CD4-positive, alpha-beta T cell (primary cell): ENCODE measurements at places on chromosomes 5 and 9.

DNA sequence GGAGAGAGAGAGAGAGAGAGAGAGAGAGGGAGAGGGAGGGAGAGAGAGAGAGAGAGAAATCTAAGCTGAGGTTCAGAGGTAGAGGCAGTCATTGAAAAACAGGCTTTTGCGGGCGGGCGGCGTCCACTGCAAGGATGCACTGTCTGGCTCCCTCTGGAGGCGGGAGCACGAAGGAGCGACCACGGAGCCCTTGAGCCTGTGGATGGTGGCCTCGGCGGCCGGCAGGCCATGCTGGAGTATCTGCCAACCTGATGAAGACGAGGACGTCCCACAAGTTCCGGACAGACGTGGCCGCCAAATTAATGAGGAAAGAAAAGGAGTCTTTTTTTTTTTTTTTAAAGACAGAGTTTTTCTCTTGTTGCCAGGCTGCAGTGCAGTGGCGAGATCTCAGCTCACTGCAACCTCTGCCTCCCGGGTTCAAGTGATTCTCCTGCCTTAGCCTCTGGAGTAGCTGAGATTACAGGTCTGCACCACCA lies 2.2 kb upstream of the CCDC125 start:
- peak; percentile 86 for DNase-seq

GRCh38 chr9:136441681-136442245 lies 2.1 kb upstream of the INPP5E start:
- DNase-seq = no peak

GRCh38 chr9:106704056-106704615 lies 158.8 kb upstream of the ZNF462 start:
- no peak for DNase-seq

GRCh38 chr9:112771359-112772214 lies 21.0 kb downstream of the SNX30 start:
- DNase-seq = no peak

DNA sequence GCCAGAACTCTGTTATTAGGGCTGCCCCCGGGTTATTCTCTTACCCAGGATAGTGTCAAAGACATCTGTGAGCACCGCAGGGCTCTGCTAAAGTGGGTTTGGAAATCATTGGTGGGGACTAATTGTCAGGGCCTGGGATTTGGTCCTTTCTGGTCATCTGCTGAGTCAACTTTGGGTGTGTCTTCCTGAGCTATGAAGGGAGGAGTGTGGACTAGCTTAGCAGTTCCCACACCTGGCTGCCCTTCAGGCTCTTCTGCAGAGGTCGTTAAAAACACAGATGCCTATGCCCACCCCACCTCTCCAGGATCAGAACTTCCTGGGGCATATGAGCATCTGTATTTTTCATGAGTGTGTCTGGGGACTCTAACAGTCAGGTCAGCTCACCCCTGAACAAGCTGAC lies 352.2 kb downstream of the SLIT3 start:
- no peak for DNase-seq

GRCh38 chr9:109115931-109116526 lies 3.7 kb downstream of the TMEM245 start:
- DNase-seq = no peak

DNA sequence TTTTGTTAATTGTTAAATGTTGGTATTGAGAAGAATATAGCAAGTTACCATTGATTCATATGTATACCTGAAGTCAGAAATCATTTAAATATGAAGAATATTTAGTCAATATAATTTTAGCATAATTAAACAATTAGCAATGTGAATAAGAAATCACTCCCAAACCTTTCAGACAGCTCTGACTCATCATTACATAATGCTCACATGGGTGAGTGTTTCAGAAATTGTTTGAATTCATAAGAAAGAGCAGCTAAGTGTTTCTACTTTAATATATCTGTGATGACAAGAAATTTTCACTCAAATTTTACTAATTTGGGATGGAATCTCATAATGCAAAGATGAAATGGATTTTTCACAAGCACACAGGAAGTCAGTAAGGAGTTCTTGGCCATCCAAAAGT lies 42.0 kb upstream of the CDC42SE2 start:
- DNase-seq = no peak

DNA sequence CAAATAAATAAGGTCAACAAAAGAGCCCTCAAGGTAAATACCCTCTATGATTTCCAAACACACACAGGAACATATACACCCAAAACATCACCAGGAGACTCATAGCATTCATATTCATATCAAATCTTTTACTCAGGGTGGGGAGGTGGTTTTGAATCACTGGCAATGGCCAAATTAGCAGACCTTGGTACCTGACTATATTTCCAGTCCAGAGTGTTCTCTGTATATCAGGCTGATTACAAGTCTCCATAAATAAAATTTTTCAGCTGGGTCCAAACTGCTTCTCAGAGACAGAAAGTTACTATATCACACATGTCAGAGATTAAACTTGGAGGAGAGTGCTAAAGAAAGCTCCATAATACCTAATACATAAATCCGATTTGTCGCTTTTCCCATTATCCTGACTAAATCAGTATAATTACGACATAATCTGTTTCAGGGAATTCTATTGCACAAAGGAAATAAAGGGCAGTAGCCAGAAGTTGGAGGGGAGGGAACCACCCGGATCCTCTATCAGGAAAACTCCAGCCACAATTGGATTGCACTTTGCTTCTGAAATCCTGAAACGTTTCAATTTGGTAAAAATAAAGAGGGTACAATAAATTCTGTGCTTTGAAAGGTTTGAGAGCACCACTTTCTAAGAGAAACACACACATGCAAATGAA lies 7.0 kb upstream of the GOLGA1 start:
- DNase-seq = no peak

GRCh38 chr5:151070449-151070848 lies 10.4 kb downstream of the TNIP1 start:
- DNase-seq = no peak

- no peak for DNase-seq
Measured at GRCh38 chr9:136754626-136755301, 3.3 kb downstream of the LCN8 start.

DNA sequence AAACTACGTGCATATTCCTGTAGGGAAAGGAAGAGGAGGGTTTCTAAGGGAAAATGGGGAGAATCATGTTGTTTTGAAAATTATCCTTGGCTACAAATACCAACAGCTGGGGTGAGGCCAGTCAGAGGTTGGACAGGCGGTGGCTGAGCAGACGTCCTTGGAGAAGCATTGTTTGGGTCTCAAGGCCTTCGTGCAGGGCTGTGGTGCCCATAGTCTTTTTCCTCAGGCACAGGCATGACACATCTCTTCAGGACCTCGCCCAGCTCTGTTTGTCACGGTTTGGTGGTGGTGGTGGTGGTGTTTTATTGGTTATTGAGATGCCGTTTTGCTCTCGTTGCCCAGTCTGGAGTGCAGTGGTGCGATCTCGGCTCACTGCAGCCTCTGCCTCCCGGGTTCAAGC lies 27.8 kb upstream of the EGFL7 start:
- DNase-seq = no peak

GRCh38 chr5:37034955-37035354 lies 158.4 kb downstream of the NIPBL start:
- DNase-seq = no peak

DNA sequence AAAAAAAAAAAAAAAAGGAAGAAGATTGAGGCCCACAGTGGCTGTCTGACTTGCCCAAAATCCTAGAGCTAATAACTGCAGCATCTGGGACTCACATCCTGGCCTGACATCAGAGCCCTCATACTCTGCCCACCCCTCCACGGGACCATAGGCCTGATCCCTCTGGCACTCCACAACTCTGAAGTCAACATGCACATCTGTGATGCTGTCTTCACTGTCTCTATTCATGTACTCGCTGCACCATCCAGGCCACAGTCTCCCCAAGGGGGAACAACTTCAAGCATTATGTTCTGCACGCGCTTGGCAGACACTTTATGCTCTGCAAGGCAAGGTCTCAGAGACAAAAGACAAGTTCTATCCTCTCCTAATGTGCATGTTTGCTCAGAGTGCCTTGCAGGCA lies 158.2 kb downstream of the SPOCK1 start:
- DNase-seq = no peak

DNA sequence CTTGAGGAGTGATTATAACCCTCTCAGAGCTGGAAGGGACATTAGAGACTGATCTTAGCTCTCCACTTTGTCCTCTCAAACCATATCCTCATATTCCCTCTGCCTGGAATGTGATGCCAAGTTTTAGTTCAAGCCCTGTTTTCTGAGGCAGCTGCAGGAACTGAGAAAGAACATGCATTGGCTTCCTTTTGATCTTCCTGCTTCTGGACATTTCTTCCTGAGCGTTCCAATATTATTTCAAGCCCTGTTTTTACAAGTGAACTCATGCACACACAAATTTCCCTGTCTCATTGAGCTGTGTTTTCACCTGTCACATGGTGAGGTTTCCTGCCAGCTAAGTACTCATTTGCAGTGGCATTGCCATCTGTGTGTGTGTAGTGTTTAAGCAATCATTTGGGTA lies 17.0 kb downstream of the FOCAD start:
- no peak for DNase-seq

DNA sequence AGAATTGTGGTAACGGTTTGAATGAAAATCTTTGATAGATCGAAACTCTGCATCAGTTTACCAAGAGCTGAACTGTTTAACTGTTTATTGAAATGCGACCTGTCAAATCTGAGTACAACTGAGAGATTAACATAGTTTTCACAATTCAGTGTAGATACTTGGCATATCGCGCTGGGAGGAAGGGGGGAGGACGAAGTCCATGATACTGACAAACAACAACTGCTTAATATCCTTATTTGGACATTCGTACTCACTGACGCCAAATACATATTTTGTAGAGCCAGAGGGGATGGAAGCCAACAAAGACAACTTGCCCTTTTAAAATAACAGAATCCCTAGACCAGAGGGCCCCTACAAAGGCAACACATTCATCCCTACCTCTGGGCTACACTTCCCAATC lies 93.2 kb downstream of the GLIS3 start:
- no peak for DNase-seq

- DNase-seq = peak; percentile 72
Measured at GRCh38 chr9:110048403-110048975, 159.5 kb downstream of the C9orf152 start.

DNA sequence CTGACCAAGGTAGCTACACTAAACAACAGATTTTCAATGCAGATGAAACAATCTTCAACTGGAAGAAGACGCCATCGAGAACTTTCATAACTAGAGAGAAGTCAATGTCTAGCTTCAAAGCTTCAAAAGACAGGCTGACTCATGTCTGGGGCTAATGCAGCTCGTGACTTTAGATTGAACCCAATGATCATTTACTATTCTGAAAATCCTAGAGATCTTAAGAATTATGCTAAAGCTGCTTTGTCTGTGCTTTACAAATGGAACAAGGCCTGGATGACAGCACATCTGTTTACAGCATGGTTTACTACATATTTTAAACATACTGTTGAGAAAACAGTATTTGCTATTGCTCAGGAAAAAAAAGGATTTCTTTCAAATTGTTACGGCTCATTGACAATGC lies 54.9 kb downstream of the RICTOR start:
- no peak for DNase-seq

- no peak for DNase-seq
Measured at GRCh38 chr5:122170620-122171019, 41.3 kb downstream of the ZNF474 start.

- no peak for DNase-seq
Measured at GRCh38 chr9:38309324-38310195, 82.9 kb upstream of the ALDH1B1 start.

DNA sequence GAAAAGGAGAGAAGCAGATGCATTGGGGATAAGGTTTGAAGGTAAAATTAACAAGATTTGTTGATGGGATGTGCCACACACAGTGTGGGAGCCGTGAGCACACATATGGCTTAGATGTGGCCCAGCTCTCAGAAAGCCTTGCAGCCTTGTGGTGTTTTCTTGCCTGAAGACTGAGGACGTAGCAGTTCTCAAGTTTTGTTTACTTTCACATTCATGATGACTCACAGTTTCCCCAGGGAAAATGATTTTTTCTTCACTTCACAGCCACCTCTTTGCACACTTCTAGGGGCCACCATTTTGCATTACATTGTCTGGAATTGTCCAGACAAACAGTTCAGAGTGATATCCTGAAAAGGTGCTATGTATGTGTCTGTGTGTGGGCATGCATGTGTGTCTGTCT lies 126.2 kb downstream of the BASP1 start:
- no peak for DNase-seq

- DNase-seq = no peak
Measured at GRCh38 chr5:63125392-63125791, 546.8 kb downstream of the LRRC70 start.

DNA sequence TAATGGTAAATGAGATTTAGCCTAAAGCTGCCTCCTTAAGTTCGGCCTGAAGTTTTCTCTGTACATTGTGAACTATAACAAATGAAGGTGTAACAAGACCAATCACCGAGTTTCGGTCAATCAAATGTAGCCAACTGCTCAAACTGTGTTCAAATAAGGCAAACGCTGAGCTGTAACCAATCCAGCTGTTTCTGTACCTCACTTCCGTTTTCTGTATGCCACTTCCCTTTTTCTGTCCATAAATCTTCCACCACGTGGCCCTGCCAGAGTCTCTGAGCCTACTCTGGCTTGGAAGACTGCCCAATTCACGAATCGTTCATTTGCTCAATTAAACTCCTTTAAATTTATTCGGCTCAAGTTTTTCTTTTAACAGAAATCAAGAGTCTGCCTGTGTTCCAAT lies 193.5 kb upstream of the KLF9 start:
- no peak for DNase-seq

GRCh38 chr5:53739111-53739510 lies 178.7 kb downstream of the NDUFS4 start:
- DNase-seq = no peak

GRCh38 chr5:154970759-154971158 lies 29.9 kb downstream of the MRPL22 start:
- no peak for DNase-seq
